GM03348 (cell line): ENCODE measurements at places on chromosomes 13 and 19.
A peak's percentile ranks its signal among the peaks of the same experiment; 100 is the strongest.

GRCh38 chr19:1690699-1691307 is 38.4 kb upstream of the TCF3 start:
- DNase-seq = peak; percentile 67

GRCh38 chr19:49639401-49640112 is 386 bp downstream of the RRAS start:
- no peak for DNase-seq

DNA sequence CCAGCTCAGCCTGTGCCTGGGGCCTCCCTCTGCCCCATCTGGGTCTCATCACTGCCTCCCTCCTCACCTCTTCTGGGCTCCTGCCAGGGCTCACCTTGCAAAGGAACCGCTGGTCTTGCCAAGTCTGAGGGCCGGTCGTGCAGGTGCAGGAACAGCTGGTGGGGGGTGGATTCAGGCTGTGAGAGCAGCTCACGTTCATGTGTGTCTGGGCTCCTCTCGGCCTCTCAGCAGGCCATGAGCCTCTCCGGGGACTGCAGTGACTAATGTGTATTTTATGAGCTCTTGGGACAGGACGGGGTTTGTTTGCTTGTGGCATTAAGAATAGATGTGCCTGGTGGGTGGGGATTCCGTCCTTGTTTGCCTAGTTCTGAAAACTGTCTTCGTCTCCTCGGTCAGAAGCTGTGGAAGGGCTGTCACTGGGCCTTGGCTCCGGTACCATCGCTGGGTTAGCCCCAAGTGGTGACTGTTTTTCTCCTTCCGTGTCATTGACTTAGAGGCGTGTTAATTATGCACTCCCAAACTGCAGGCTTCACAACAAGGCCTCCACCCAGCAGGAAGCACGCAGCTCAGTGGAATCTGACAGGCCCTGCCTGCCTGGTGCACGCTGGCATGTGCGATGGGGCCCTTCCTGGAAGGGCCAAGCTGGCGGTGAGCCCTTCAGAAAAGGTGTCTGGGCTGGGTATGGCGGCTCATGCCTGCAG is 77.6 kb downstream of the KDM4B start:
- peak; percentile 75 for DNase-seq

GRCh38 chr13:63305641-63306133 is 1890.0 kb upstream of the PCDH20 start:
- no peak for DNase-seq

GRCh38 chr13:103514619-103515018 is 448.4 kb upstream of the SLC10A2 start:
- DNase-seq = no peak

GRCh38 chr13:42549552-42549936 is 24.4 kb upstream of the TNFSF11 start:
- no peak for DNase-seq

DNA sequence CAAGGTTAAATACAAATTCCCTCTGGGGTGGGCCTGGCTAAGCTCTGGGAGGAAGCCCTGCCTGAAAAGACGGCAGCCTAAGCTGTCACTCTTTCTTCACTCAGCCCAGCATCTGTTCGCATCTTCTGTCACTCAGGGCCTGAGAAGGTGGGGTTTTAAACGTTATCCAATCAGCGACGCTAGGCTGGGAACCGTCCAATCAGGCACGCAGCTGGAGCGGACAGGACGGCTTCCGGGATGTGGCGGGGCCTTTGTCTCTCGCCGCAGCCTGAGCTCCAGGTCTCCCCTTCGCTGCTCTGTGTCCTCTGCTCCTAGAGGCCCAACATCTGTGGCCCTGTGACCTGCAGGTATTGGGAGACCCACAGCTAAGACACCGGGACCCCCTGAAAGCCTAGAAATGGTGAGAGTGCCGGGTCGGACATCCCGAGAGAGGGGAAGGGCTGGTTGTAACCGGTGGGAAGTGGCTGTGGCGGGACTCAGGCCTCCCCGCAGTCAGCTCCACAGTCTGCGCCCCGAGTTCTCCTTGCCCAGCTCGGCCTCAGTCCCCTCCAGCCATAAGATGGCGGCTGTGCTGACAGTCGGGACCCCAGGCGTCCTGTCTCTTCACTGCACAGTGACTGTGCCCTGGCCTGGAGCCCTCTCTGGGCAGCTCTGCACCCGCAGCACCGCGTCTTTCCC is at the start of gene ZNF431:
ZNF431 (plus strand) TSS at position 254 of the 678 bp plus-strand sequence; CDS start at position 398, 144 bp downstream.
- peak; percentile 90 for DNase-seq

DNA sequence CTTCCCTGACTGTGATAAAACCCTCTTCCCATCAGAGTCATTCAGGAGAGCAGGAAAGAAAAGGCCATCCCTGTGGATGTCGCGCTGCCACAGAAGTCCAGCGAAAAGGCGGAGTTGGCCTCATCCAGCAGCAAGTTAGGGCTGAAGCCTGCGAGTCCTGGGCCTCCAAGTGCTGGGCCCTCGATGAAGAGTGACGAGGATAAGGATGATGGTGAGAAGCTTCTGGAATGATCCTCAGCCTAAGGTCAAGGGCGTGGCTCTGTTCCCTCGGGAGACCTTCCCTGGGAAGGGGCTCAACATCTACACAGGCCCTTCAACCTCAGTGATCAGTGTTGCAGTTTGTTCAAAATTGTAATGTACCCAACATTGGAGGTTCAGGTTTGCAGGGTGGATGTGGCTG is 22.3 kb downstream of the TEX29 start:
- no peak for DNase-seq

GRCh38 chr13:39013462-39013861 is 22.8 kb upstream of the STOML3 start:
- no peak for DNase-seq
